ENCODE measurements at places on chromosomes 2 and 18.

GRCh38 chr18:42752916-42753315, 362.6 kb downstream of the RIT2 start:
- no peak for DNase-seq

DNA sequence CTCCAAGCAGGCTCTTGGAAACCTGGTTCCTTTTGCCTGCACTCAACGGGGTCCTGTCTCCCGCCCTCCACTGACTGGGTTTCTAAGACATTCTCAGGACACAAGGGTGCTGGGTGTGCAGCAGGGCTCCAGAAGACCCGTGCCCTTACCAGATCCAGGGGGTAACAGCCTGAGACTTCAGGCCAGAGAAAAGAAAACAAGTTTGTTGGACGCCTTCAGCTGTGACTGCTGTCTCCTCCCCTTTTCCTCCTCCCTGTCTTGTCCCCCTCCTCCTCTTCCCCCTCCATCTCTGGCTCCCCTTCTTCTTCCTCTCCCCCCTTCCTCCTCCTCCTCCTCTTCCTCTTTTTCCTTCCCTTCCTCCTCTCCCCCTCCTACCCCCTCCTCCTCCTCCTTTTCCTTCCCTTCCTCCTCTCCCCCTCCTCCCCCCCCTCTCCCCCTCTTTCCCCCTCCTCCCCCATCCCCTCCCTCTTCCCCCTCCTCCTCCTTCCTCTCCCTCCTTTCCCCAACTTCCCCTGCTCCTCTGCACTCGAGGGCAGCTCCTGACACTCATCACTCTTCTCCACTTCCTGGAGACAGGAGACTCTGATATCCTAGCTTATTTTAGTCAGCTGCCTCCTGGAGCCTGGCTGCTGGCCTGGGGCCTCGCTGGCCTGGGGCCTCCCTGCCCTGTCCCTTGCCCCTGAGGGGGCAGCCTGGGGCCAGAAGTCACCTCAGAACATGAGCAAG, 12.4 kb downstream of the ADRA2B start:
- no peak for DNase-seq

- DNase-seq: no peak
Observed at GRCh38 chr2:65397122-65397521, 35.3 kb downstream of the SPRED2 start.

DNA sequence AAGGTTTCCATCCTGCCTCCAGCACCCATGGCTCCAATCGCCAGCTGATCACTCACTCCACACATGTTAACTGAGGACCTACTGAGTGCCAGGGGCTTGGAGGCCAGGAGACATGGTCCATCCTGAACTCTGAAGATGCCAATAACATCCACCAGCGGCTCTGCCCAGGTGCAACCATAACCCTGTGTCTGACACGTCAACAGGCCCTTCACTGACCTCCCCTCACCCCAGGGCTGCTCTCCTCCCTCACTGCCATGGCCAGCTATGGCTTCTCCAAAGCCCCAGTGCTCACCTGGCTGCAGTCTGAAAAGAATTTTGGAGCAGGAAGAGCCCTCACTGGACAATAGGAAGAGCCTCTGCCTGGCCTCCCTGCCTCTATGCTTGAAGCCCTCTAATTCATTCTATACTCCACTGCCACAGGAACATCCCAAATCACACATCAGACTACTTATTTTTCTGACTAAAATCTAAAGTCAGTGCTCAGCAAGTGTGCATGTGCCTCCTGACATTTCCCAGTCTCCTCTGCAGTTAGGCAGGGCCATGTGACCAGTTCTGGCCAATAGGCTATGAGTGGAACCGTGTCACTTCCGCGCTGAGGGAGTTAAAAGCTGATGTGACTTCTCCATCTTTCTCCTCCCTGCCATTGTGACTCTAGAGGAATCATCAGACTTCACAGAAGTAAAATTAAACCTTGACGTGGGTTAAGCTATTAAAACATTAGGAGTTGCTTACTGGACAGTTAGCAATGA, 37.2 kb downstream of the ZBTB7C start:
- DNase-seq: no peak

DNA sequence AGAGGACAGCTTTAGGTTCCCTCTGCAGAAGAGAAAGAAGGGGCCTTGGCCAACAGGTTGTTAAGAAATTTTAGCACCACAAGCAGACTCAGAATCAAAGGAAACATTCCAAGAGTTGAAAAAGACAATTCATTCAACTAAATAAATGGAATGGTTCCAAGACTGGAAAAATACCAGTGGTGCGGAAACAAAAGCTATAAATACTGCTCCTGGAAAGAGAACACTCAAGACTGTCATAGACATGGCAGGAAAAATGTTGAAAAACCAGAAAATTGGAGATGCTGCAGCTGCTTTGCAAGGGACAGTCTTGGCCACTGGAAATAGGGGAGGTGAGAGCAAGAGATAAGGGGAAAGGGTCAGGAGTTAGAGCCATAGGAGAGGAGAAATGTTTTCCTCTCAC, 312.7 kb upstream of the CYRIA start:
- DNase-seq: no peak
